Fibroblast of pulmonary artery (primary cell): ENCODE measurements at places on chromosomes 13 and 19.

GRCh38 chr13:111323950-111324651, 3.7 kb downstream of the TEX29 start:
- DNase-seq = no peak

DNA sequence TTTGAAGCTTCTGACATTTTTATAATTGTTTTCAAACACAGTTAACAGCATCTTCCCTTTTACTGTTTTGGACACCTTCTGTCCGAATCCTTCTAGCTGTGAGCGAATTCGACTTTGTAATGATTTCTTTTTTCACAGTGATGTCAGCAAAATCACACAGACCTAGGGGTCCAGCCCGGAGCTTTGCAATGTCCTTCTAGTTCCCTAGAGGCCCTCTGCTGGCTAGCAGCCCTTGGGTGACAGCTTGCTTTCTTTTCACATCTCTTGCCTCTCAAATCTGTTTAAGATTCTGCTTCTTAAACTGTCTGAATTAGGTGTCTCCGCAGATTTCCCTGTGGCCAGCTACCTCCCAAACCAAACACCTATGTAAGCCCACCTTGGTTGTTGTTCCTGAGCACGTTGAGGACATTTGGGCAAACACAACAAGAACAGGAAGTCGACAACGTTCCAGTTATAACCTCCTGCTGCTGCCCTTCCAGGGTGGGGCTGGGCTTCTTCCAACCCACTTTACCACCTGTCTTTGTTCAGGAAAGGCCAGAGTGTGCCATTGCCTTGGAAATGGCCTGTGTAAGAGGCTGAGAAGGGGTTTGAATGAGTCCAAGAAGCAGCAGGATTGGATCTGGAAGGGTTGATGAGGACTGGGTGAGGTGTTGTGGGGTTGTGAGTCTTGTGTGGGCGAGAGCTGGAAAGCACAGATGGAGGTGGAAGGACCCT, 123.1 kb downstream of the ATP8A2 start:
- no peak for DNase-seq

DNA sequence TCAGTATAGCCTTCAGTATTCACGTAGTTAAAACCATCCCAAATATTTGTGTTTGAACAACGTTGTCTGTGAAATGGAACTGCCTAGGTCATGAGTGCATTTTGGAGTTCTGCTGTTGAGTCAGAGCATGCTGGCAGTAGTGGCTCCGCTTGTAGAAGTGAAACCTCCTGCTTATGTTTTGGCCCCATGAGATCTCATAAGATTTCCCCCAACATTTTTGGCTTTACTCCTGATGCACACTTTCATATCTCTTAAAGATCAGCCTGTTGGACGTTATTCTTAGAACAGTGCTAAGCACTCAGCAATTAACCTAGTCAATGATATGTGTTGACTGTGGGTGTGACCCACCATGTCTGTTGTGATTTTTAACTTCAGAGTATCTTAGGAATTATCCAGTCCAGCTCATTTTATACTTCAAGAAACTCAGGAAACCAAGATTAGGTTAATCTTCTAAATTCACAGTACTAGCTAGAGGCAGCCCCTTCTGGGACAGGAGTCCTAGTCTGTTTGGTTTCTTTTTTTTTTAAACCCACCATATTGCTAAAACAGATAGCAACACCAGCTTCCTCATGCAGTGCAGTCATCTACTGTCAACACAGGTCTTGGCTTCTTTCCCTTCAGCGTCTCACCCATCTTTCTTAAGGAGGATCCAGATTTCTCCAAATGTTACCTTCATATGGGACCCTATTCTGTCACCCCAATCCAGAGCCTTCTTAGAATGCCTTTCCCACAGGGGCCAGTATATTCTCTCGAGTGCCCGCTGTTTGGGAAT, 26.2 kb downstream of the RAP2A start:
- DNase-seq = peak; percentile 40

- DNase-seq = peak; percentile 91
Measured at GRCh38 chr19:8005534-8006256, at the start of gene ELAVL1. ELAVL1 (minus strand) TSS chr19:8005641; CDS start chr19:7991815, 13,826 bp downstream.

DNA sequence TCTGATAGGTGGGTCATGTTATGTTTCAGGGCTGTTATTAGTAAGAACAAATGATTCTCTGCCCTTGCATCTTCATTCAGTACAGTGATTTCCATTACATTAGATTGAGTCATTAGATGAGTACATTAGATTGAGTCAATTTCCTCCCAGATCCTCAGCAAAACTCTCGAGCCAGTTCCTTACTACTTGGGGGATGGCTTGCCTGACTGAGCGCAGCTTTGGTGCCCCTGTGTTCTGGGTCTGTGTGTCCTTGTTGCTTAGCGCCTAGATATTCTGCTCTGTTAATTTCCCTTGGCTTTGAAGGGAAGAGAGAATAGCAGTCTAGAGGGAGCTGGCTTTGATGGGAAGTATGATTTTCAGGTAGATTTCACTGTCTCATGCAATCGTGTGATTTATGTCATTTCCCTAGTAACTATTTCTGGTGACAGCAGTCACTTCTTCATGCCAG, 19.1 kb upstream of the SCEL start:
- peak; percentile 53 for DNase-seq

DNA sequence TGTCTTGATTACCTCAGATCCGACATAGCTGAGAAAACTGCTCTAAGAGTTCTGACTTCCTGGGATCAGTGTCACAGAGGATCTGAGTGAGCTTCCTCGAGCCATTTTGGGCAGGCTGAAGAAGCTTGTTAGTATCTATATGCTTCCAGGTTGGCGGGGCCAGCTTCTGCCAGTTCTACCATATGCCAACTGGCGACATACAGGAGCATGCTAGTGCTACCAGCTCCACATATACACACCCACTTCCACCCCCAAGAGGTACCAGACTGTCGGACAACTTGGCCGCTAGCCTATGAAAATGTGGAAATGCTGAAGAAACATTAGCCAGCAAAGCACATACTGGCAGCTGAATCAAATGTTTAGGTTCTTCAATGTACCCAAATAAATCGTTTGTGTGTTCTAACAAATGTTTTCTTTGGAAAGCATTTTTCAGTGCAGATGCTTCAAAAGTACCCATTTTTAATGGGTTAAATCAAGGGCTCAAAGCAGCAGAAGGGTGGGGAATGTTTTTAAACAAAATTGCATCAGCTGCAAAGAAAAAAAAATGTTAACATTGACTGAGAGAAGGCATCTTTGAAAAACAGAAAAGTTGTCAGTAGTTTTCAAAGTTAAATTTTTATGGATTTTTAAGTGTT, 163.7 kb downstream of the KLF12 start:
- no peak for DNase-seq

DNA sequence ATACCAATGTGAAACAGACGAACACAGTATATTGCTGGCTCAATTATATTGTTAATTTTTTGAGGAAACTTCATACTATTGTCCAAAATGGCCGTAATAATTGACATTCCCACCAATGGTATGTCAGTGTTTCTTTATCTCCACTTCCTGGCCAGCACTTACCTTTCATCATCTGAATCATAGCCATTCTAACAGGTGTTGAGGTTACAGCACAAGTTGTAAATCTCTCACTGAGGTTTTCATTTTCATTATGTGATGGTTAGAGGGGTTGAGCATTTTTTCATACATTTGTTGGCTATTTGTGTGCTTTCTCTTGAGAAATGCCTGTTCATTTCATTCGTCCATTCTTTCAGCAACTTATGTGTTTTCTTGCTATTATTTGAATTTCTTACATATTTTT, 824.0 kb downstream of the UQCRFS1 start:
- no peak for DNase-seq

DNA sequence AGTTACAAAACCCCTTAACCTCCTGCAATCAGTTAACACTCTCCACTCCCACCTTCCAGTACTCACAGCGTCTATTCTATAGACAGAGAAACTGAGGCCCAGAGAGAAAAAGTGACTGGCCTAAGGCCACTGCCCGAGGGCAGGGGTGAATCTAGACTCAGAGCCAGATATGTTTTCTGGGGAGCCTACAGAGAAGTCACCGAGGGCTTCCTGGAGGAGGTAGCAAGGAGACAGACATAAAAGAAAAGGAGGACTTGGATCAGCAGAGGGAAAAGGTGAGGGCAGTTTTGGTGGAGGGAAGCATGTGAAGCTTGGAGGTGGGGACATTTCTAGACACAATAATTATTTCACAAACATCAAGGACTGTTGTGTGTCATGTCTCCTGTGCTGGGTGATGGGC, 1.6 kb upstream of the COMP start:
- DNase-seq = no peak

DNA sequence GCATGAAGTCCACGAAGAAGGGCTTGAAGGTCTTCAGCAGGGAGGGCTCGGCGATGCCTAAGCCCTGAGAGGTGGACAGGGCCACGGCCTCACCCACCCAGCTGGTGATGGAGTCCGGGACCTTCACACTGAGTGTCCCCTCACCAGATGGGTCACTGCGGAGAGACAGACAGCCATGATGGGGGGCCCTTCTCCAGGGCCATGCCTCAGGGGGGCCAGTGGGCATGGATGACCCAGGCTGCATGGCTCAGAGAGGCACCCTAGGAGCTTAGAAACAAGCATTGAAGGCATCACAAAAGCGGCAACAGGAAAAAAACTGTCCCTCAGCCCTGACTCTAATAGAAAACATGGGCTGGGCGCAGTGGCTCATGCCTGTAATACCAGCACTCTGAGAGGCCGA, 63.2 kb downstream of the F2RL3 start:
- DNase-seq = no peak

GRCh38 chr19:33689868-33690267, 68.1 kb downstream of the CHST8 start:
- DNase-seq = no peak

DNA sequence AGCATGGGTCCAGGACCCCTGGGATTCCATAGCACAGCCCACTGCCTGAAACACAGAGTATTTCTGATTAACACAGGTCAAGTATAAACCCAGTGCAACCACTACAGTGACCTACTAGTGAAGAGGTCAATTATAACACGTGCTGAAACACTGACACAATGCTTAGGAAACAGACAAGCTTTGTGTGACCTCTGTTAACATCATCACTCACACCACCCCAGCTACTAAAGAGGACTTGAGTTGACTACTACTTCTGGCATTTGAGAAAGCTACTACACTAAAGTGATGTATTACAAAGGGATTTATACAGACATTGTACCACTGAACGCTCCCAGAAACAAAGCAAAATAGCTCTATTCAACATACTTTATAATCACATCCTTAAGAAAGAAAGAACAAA, 1935.9 kb upstream of the PCDH20 start:
- DNase-seq = no peak

DNA sequence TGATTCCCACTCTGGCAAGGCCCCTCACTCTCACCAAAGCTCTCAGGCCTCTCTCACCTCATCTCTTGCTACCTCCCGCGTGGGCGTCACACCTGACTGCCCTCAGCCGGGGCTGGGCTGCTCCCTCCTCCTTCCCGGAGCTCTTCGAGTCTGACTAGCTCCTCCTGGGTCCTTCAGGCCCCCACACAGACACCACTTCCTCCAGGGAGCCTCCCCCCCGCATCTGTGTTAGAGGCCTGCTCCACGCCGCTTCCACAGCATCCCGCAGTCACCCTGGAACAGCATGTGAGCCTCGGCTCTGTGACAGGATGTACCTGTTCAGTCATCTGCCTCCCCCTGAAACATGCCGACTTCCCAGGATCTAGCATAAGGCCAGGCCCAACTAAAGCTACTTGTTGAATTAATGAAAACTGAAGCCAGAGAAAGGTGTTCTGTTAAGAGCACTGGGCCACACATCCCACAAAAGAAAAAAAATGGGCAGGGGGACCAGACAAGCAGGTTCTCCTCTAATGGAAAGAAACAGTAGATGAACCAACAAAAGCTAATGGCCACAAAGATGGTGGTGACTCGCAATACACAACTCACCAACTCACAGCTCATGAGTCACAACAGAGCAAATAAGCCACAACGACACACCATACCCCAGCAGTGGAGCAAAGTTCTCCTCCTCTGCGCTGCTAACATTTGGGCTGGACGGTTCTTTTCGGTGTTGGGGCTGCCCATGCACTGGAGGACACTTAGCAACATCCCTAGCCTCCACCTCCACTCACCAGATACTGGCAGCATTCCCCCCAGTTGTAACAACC, 3.0 kb downstream of the PPP6R1 start:
- DNase-seq = peak; percentile 26

- DNase-seq = no peak
Measured at GRCh38 chr13:111152844-111153243, 37.7 kb downstream of the ARHGEF7 start.

DNA sequence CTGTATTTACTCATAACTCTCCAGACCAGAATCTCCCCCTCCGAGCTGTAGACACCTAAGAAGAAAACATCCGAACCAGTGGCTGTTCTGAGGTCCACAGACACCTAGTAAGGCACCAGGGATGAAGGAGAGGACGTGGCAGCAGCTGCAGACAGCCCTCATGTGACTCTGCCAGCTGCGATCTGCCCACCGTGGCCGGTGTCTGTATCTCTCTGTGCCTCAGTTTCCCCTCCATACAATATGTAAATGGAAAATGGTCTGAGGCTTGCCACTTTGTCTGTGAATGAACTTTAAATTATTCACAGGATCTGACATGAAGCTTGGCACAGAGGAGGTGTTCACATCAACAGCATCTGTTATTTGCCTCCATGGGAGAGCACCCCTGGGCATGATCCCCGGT, 2.4 kb downstream of the CEACAM4 start:
- DNase-seq = no peak

DNA sequence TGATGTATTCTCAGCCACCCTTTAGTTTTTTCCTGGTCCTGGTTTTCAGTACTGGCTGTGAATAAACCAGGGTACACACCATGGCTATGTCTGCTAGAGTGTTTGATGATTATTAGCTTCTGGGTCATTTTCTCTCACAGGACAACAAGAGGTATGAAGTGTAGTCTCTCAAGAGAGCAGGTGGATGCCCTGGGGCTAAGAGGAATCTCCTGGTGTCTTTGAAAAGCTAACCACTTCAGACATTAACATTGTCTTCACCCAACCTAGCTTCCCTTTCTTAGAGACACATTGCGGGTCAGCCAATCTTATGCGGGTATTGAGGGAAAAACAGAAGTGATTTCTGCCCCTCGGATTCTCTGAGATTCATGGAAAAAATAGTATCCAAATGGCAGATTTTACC, 1.6 kb downstream of the ZNF730 start:
- no peak for DNase-seq

DNA sequence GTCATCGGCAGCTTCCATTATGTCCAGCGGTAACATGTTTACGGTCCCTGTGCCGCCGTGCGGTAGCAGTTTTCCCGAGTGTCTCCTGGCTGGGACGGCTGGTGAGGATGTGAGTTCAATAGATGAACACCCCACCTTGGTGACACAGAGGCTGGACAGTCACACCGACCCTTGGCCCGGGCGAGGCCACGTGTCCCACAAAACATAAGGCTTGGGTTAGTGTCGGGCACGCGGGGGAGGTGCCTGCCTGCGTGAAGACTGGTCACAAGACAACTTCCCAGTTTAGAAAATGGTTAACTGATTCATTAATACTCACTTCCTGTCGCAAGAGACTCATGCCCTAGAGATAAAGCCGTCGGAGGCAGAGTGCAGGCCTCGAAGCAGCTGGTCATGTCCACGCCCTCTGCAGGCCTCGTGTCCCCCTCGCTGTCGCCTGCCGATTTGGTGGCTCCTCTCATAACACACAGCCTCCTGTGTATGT, 17.2 kb downstream of the RASA3 start:
- peak; percentile 84 for DNase-seq

- no peak for DNase-seq
Measured at GRCh38 chr19:32201636-32202051, 143.8 kb upstream of the ZNF507 start.

GRCh38 chr19:45475537-45476291, 7.9 kb downstream of the FOSB start:
- DNase-seq = peak; percentile 63

- peak; percentile 86 for DNase-seq
Measured at GRCh38 chr19:48835734-48836088, 580 bp downstream of the HSD17B14 start.
